ENCODE measurements at places on chromosomes 1 and 21.

DNA sequence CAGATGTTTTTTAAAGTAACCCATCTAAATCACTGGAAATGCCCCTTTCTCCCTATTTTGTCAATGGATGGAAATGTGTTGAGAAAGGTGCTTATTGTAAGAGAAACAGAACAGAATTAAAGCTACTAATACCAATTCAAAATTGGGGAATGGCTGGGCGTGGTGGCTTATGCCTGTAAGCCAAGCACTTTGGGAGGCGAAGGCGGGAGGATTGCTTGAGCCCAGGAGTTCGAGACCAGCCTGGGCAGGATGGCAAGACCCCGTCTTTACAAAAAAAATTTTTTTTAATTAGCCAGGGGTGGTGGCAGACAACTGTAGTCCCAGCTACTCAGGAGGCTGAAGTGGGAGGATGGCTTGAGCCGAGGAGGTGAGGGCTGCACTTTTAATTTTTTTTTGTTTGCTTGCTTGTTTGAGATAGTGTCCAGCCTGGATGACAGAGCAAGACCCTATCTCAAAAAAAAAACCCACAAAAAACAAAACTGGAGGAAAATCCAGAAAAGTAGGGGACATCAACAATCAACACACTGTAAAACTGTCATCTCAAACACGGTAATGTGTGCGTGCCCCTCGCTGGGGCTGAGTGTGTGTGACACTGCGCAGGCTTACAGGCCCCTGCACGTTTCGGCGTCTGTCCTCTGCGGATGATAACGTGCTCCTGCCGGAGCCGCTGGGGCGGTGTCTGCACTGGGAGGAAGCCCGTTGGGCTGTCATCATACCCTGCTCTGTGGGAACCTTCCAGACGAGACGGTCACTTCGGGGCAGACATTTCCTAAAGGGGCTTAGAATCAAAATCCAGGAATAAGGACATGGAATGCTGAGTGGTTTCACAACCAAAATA is 11.6 kb upstream of the POFUT2 start:
- DNase-seq, result no peak

DNA sequence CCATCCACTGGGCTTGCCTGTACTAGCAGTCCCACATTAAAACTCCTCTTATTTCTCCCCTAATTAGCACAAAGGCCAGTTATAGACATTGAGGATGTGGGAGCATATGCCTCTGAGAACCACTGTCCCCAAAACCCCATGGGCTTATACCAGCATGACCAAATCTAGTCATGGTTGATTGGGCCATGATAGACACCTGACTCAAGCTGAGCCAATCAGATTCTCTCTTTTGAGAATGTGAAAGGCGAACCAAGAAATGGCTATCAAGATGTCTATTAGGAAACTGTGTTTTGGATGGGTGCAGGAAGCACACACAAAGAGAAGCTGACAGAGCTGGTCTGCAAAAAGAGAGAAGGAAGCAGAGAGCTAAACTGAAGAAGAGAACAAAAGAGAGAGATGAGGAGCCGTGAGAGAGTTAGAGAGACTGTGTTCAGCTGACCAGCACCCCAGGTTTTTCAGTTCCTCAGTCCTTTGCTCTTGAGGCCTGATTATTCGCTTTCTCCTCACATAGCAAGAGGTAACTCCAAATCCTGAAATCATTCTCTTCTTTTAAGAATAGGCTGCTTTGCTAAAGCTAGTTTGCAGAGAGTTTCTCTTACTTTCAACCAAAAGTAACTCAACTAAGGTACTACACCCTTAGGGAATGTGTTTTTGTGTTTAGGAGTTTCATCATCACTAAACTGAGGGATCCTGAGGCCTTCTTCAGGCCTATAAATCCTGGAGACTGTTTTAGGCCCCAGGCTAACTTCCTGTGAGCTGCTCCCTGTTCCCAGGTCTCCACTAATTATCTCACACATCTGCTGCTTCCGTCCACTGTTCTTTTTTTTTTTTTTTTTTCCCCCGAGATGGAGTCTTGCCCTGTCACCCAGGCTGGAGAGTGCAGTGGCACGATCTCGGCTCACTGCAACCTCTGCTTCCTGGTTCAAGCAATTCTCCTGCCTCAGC is 7.9 kb upstream of the TIPRL start:
- no peak for DNase-seq

- no peak for DNase-seq
These were observed 149.1 kb downstream of the PLPP3 start for GRCh38 chr1:56430141-56430839.

DNA sequence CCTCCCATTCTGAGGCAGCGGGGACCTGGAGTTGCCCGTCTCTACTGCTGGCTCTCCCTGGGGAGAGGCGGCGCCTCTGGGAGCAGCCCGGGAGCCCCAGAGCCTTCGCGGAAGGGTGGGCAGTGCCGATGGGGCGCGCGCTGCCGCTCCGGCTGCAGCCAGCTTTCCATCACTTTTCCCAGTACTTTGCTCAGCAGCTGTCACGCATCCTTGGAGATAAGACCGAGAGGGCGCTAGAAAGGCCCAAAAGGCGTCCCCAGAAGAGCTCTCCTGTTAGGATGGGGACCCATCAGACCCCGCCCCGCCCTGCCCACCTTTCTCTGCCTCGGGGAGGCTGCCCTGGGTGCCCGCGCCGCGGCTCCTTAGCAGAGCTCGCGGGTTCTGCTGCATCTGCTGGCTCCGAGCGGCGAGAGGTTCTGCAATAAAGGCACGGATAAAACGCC is 534 bp downstream of the KCNH1 start:
- DNase-seq, result no peak

GRCh38 chr1:225998560-225999226 is 450 bp downstream of the SDE2 start:
- DNase-seq, result no peak

DNA sequence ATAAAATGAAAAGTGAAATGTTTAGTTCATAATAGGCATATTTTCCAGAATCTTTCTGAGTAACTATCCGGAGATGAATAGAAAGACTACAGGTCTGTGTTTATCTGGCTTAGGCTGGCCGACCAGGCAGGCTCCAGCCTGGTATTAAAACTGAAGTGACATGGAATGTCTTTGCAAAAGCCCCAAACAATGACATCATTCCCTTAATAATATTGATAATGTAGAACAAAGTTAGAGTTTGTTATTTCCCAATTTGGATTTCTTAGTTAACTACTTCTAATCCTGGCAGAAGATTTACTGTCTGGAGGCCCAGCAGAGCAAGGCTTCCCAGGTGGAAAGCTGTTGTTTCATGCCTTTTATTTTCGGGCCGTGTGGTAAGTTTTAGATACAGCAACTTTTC is 207.7 kb downstream of the GREM2 start:
- no peak for DNase-seq

- DNase-seq, result no peak
These were observed 109.1 kb downstream of the TIAM1 start for GRCh38 chr21:31234936-31235335.

DNA sequence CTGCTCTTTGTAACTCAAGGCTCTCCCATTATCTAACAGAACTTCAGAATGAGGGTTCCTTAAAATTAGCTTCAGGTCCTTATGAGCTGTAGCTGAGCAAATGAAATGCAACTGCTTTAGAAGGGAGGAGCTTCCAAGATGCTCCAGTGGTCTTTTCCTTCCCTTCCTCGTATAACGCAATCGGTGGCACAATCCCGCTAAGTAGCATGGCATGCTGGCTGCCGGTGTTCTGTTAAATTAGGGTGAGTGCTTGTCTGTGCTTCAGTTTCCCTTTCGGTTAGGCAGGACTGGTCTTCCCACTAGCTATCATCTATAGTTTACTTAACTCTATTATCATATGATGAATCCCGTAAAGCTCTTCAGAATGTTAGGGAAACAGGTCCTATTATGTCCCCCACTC is 917 bp downstream of the KIAA0040 start:
- peak; percentile 26 for DNase-seq

GRCh38 chr1:24969596-24970398 is 39.7 kb upstream of the RUNX3 start:
- no peak for DNase-seq

GRCh38 chr1:5485968-5486696 is 506.1 kb downstream of the NPHP4 start:
- DNase-seq, result no peak

GRCh38 chr1:117146575-117147340 is 25.2 kb upstream of the TRIM45 start:
- DNase-seq, result no peak

DNA sequence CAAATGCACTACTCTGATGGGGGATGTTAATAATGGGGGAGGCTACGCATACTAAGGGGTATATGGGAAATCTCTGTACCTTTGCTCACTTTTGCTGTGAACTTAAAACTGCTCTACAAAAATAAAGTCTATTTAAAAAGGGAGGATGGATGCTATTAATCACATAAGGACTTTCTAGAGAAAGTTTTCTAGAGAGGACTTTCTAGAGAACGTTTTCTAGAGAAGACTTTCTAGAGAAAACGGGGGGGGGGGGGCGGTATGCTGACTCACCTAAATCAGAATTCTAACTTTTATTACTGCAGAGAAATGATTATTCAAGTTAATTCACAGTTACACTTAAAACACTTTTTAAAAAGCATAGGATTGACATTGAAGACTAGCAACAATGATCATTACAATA is 76.2 kb downstream of the USP1 start:
- no peak for DNase-seq

DNA sequence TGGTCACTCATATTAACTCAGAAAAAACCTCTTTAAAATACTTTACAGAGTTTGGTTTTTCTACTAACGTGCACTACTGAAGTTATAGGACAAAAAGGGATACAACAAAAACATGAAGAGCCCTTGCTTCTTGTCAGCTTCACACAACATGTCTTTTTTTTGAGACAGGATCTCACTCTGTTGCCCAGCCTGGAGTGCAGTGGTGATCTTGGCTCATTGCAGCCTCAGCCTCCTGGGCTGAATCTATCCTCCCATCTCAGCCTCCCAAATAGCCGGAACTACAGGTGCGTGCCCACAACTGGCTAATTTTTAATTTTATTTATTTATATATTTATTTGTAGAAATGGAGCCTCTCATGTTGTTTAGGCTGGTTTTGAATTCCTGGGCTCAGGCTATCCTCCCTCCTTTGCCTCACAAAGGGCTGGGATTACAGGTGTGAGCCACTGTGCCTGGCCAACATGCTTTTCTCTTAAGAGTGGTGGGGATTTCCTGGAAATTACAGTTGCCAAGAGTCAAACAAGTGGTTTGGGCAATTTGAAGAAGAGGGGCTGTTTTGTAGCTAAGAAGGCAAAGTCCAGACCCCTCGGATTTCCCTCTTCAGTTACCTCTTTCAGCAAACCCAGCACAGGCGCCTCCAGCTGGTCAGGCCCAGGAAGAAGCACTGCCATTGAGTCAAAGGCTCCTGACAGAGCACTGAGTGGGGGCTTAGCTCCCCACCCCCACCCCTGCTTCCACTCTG is 6.4 kb upstream of the SMPDL3B start:
- no peak for DNase-seq

- no peak for DNase-seq
These were observed 22.4 kb downstream of the SMYD2 start for GRCh38 chr1:214303141-214303930.

GRCh38 chr1:230860617-230861384 is 7.5 kb downstream of the C1orf198 start:
- DNase-seq, result no peak

DNA sequence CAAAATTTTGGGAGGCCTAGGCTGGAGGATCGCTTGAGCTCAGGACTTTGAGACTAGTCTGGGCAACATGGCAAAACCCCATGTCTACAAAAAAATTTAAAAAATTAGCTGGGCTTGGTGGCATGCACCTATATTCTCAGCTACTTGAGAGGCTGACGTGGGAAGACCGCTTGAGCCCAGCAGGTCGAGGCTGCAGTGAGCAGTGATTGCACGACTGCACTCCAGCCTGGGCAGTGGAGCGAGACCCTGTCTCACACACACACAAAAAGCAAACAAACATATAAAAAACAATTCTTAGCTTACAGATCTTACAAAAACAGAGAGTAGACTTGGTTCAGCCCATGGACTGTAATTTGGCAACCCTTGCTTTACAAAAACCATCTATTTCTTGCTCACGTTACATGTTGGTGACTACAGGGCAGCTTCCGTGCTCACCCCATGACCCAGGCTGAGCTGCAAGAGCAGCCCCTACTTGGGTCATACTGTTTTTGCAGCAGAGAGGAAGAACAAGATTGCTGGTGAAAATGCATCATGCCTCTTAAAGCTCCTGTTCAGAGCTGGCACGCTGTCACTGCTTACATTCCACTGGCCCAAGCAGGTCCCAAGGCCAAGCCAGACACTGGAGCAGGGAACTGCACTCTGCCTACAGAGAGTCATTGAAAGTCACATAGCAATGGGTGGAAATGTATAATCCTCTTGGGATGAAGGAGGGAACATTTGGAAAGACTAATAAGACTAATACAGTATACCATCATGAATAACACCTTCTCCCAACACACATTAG is 13.4 kb upstream of the ZBTB8A start:
- no peak for DNase-seq

DNA sequence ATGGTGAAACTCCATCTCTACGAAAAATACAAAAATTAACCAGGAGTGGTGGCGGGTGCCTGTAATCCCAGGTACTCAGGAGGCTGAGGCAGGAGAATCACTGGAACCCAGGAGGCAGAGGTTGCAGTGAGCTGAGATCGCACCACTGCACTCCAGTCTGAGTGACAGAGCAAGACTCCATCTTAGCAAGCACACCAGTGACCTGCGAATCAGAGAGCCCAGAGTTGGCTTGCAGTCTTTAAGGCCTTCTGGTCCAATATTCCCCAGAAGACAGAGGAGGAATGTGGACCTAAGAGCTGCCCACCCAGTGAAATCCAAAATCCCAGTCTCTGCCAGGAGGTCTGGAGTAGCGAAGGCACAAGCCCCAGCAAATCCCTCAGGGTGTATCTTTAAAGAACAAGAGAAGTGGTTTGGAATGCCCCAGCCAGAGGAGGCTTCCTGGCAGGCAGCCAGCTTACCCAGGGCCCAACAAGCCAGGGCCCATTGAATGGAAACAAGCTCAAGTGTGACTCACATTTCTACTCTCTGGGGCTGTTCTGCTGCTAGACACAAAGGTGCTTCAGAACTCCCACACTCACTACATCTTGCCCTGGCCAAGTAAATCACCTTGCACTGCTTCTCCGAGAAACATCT is 23.9 kb downstream of the GPR161 start:
- DNase-seq, result no peak

GRCh38 chr1:222357252-222357651 is 190.7 kb downstream of the HHIPL2 start:
- DNase-seq, result no peak

DNA sequence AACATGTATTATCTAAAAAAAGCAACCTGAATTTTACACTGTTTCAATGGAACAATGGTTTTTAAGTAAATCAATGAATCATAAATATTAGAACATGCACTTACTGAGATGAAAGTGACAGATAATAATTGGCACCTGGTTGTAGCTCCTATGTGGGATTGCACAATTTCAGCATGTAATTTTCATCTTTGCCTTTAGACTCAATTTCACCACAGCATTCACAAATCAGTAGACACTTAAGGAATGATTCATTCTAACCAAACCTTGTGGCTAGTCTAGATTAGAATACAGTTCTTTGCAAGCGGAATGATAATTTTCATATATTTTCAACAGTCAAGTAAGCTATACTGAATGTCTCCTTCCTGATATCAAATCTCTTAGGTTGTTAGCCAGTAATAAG is 853.4 kb downstream of the KCNT2 start:
- no peak for DNase-seq

GRCh38 chr1:50237056-50237455 is 128.3 kb downstream of the ELAVL4 start:
- no peak for DNase-seq

GRCh38 chr21:42379426-42380215 is 13.3 kb upstream of the TFF1 start:
- DNase-seq, result no peak

GRCh38 chr21:45505416-45506021 is 36.7 kb downstream of the SLC19A1 start:
- no peak for DNase-seq

GRCh38 chr1:22976127-22976460 is 3.4 kb upstream of the LACTBL1 start:
- DNase-seq, result no peak

Measured in CD8-positive, alpha-beta T cell (primary cell).